Fibroblast of pulmonary artery (primary cell): ENCODE measurements at places on chromosomes 7 and 10.

DNA sequence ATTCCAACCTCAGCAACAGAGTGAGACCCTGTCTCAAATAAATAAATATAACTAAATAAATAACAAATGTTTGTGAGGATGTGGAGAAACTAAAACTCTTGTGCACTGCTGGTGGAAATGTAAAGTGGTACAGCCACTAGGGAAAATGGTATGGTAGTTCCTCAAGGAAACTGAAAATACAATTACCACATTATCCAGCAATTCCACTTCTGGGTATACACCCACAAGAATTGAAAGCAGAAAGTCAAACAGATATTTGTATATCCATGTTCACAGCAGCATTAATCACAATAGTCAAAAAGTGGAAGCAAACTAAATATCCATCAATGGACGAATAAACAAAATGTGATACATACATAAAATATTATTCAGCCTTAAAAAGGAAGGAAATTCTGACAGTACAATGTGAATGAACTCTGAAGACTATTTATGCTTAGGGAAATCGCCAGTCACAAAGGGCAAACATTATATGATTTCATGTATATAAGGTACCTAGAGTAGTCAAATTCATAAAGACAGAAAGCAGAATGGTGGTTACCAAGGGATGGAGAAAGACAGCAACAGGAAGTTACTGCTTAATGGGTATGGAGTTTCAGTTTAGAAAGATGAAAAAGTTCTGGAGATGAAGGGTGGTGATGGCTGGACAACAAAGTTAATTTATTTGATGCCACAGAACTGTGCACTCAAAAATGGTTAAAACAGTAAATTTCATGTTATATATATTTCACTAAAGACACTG is 9.8 kb downstream of the ARHGAP12 start:
- DNase-seq, result no peak

- no peak for DNase-seq
Measured at GRCh38 chr10:88457660-88458059, 125.5 kb downstream of the RNLS start.

DNA sequence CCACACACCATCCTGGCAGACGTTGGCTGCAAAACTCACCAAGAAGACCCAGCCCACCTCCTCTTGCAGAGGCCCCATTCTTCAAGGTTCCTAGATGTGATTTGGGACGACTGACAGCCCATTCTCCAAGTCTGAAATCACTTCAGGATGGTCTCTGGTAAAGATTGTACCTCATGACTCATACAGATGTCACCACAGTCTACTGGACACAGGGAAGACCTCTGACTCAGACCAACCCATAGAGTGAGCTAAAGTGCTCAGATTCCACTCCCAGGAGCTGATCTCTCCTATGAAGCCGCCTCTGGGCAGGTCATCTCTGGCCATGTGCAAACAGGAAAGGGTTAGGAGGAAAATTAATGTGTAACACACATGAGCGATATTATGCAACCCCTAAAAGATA is 102.4 kb upstream of the VWC2 start:
- no peak for DNase-seq

- no peak for DNase-seq
Measured at GRCh38 chr10:45224219-45224841, 91.1 kb downstream of the OR13A1 start.

- no peak for DNase-seq
Measured at GRCh38 chr7:14825912-14826311, 76.6 kb downstream of the DGKB start.

DNA sequence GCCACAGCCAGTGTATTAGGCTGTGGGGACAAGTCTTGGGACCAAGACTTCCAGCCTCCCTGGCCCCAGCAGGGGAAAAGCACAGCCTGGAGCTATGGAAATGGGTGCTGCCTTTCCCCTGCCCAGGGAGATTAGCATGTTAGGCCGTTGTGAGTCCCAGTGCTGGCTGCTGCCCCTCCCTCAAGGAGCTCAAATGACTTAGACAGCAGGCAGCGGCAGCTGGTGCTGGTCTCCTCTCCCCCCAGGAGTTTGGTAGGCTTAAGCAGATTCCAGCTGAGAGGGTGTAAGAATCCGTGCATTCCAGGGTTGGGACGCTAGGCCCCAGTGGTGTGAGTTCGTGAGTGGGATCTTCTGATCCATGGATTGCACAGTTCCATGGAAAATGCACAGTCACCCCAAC is 301.5 kb upstream of the PHF14 start:
- no peak for DNase-seq

GRCh38 chr7:130893441-130893894 is 159.5 kb upstream of the KLF14 start:
- DNase-seq, result no peak

- no peak for DNase-seq
Measured at GRCh38 chr7:70758646-70759045, 373.3 kb upstream of the GALNT17 start.

- no peak for DNase-seq
Measured at GRCh38 chr7:138776166-138776833, 21.5 kb upstream of the TMEM213 start.

DNA sequence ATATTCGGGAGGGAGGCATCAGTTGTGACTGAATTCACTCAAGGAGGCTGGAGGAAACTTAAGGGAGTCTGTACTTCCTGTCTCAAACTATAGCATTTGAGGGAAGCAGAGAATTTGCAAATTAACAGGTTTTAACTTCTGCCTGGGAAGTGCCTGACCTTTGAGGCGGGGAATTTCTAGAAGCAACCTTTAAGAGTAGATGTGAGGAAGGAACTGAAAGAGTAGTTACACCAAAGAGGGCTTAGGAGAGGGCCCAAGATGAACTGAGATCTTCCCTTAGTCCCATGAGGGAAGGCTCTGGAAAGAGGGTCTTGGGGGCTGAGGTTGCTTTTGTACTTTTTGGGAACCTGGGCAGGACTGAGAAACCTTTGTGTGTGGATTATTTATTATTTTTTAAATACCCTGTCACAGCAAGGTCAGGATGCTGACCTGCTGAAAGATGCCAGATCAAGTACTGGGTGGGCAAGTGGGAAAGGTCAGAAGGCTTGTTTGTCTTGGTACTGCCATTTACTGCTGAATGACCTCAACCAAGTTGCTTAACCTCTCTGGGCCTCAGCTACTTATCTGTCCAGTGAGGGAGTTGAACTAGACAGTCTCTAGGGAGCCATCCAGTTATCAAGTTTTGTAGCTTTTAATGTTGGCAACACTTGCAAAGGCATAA is 2.4 kb downstream of the GPR158 start:
- DNase-seq, result no peak

- no peak for DNase-seq
Measured at GRCh38 chr10:47258921-47259320, 41.1 kb upstream of the GDF10 start.

GRCh38 chr7:151592868-151593486 is 73.3 kb upstream of the RHEB start:
- DNase-seq, result peak; percentile 87

DNA sequence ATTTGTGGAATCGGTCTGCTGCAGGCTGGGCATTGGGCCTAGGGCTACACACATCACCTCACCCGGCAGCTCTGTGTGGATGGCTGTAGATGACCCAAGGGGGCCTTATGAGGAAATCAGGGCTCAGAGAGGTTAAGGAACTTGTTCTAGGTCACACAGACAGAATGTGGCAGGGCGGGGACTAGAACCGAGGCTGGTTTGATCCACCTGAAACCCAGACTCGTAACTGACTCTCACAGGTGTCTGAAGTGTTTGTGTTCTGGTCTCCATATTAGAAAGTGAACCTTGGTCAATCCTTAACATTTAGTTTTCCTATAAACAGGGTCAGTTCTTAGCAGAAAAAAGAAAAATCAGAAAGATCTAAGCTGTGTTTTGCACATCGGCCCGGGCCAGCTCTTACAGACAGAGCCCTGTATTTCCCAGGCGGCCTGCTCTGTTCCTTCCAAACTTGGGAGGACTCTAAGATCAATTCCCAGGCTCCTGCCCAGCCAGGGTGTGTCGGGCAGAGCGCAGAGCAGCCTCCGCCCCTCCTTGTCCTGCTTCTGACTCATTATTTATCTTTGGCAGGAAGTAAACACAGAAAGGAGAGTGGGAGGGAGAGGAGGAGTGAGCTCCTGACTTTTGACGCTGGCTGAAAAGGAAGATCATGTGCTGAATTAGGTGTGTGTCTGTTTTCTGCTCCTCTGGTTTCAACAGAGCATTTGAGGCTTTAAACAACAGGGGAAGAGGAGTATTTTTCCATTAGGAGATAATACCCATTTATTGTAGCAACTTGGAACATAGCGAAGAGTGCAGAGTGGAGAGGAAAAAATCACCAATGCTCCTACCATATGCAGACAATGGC is 74.1 kb downstream of the TACC2 start:
- peak; percentile 96 for DNase-seq

GRCh38 chr7:25541094-25541821 is 313.0 kb upstream of the NPVF start:
- DNase-seq, result no peak

DNA sequence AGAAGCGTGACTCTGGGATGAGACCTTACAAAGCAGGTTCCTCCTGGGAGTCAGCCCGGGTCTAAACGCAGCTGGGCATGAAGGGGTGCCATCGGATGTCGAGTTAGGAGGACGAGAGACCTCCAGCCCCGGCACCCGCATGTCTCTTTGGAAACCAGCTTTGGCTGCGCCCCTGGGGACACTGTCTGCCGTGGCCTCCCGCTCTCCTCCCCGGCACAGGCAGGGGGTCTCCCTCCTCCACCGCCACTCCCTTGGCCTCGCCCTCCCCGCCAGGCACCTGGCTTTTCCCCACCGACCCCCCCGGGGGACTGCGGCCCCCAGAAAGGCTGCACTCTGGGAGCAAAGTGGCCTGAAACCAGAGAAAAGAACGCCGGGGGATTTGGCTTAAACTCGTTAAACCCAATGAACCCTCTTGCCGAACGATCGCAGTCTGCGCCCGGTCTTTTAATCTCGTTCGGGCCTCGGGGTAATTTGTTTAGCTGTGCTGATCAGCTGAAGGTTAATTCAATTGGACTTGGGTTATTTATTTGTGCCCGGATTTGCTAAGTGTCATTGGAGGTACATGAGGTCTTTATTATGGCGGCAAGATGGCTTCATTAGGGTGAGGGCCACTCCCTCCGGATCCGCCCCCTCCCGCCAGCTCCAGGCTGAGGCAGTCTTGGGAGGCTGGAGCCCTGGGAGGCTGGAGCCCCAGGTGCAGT is 16.4 kb upstream of the PSMG3 start:
- no peak for DNase-seq

DNA sequence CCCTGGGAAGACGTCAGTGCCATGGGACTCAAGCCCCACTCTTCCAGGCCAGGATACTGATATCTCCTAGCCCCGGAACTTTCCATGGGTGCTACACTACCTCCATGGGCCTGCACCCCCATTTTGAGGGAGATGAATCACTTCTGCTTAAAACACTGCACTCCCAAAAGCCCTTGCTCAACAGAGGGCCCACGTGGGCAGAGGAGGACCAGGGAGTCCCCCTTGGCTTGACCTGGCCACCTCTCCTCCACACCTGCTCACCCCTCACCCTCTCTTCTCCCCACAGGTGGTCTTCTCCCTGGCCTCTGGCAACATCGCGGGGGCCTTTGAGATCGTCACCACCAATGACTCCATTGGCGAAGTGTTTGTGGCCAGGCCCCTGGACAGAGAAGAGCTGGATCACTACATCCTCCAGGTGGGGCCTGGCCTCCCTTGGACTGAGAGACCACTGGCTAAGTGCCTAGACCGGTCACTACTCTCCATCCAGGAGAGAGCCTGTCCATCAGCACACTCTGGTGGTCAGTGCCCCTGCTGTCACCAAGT is 19.9 kb upstream of the C10orf105 start:
- DNase-seq, result no peak
